ENCODE measurements at places on chromosomes 2 and 18.

DNA sequence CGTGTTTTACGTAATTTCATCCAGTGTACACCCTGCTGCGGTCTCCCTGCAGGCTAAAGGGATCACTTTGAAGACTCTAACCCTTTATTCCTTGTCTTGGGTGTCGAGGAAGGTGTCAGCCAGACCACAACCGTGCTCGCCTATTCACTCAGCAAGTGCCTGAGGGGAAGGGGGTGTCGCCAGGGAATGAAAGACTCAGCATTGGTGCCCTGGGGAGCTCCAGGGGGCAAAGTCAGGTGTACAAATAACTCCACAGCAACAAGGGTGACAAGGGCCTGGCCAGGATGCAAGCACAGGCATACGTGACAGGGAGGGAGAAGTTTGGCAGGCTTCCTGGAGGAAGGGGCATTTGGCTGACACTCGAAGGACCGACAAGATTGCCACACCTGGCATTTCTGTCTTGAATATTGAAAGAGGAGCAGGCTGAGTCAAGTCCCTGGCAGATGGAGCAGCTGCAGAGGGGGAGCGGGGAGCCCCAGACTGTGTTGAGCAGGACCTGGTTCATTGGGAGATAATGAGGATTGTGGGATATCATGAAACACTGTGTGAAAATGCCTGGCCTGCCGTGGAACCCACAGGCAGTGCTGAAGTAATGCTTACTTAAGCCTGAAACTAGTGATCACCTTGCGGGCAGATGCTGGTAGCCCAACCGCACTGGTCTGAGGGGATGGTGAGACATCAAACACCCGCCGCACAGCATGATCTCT lies 93.9 kb downstream of the RHOB start:
- DNase-seq = no peak

DNA sequence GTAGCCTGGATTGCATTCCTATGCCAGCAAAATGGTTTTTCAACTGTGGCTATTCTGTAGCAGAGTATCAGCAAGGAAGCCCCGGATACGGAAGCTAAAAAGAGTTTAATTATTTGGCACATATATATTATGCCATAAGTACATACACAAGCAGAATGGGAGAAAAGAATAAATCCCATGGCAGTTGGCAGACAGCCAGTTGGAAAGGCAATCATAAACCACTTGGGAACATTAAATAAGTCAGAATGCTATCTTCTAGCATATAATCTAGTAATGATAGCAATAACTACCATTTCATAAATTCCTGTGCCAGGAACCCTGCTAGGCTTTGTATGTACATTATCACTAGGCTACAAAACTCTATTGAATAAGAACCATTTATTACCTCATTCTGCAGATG lies 26.0 kb downstream of the GALNT5 start:
- no peak for DNase-seq

GRCh38 chr2:30191819-30192271 lies 39.5 kb upstream of the LBH start:
- no peak for DNase-seq

- DNase-seq = no peak
Measured at GRCh38 chr18:25113566-25113965, 238.4 kb downstream of the ZNF521 start.
